GM04504 (cell line): ENCODE measurements at places on chromosomes 7 and 10.

GRCh38 chr7:28855538-28856217, 102.5 kb downstream of the TRIL start:
- peak; percentile 76 for DNase-seq

GRCh38 chr7:7966141-7966734, 2.4 kb upstream of the GLCCI1 start:
- no peak for DNase-seq

DNA sequence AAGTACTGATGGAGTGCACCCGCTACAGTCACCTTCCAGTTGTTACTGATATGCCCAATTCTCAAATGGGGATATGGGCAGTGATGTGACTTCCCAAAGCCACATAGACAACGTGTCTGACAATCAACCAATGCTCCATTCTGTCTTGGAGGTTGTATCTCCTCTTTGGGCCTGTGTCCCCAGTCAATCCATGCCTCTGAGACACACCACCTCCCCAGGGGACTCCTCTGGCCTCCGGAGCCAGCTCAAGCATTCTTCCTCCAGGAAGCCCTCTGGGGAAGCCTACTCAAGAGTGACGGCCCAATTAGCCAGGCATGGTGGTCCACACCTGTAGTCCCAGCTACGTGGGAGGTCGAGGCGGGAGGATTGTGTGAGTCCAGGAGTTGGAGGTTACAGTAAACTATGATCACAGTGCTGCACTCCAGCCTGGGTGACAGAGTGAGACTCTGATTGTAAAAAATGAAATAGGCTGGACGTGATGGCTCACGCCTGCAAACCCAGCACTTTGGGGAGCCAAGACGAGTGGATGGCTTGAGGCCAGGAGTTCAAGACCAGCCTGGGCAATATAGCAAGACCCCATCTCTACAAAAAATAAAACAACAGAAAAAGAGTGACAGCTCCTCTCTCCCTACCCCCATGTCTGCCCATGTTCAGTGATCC, 99.5 kb upstream of the TNRC18 start:
- DNase-seq: no peak

DNA sequence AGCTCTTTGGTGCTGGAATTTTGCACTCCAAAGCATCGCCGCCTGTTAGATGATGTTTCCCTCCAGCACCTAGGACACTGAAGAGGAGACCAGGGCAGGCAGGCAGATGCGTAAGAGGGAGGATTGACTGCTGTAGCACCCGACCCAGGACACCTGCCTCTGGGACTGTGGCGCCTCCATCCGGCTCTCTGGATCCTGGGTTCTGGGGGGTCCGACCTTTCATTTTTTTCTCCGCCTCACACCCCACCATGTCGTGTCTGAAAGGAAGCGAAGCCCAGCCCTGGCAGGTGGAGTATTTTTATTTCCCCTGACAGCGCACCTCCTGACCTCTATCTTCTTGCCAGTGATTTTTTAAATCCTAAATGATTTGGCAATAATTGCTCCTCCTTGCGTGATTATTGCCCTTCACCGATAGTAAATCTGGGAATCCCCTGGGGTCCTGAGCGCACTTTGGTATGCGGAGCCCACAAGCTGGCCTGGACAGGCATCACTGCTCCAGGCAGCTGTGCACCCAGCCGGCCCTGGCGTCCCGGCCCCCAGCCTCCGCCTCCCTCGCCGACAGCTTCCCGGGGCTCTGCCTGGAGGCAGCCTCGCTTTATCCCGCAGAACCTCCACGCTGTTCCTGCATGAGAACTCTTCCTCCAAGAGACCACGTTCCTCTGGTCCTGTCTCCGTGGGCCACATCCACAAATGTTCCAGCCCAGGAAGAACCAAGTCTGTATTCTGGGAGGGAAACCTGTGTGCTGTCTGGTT, 48.4 kb downstream of the LHPP start:
- DNase-seq: no peak

- no peak for DNase-seq
Measured at GRCh38 chr10:26628395-26628794, 69.1 kb upstream of the PDSS1 start.

DNA sequence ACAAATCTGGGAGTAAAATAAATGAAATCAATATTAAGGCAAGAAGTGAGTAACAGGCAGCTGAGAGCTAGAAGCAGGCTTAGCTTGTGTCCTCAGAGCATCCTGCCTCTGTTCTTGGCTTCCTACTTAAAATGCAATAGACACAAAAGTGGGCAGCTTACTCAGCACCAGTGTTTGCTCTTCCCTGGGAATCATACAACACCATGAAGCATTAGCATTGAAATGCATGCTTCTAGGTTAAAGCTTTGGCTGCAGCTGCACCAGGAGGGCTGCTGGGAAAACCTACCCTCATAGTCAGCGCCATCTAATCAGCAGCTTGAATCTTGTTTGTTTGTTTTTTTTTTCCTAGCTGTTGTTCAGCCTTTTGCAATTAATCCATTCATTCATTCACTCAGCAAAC, 104.2 kb upstream of the VWC2 start:
- DNase-seq: no peak

DNA sequence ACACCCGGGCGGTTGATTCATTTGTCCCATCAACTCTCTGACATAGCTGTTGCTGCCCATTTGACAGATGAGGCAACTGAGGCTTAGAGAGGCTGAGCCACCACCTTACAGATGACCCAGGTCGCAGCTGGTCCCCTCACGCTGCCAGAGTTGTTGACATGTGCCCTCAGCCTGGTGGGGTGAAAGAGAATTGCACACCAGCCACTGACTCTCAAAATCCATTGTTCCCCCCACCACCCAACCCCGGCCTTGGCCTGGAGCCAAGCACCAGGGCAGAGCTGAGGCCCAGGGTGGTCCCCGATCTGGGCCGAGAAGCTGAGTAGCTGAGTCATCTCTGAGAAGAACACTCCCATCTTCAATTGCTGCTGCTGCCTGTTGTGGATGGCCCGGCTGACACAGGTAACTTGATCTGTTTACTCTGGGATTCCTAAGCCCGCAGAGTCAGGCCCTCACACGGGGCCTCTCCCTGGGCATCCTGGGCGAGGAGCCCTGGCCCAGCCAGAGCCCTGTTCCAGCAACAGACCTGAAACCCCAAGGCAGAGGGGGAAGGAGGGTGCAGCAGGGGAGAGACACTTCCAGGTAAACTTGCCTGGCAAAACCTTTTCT, 27.5 kb downstream of the PVRIG start:
- DNase-seq: no peak

DNA sequence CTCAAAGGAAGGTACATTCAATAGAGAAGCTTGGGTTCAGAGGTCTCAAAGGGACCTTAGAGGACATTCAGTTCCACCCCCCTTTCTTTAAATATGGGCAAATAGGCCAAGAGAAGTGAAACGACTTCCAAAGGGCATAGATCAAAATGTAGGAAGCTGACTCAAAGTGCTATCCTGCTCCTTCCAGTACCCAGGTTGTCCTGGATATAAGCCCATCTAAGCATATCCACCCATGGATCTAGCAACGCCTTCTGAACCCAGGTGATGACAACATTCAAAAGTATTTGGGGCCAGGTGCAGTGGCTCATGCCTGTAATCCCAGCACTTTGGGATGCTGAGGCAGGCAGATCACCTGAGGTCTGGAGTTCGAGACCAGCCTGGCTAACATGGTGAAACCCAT, 5.3 kb downstream of the ATXN7L1 start:
- DNase-seq: no peak

DNA sequence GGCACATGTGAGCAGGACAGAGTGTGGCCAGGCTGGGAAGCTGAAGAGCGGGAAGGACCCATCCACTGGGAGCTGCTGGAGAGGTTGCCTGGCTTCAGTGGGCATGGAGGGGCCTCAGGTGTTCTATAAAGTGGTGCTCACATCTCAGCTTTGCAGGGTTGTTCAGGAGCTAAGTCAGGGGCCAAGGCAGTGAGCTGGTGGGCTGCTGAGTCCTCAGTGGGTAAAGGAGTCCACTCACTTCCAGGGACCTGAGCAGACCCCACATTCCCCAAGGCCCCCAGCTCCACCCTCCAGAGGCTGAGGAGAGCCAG, 28.8 kb upstream of the C10orf53 start:
- no peak for DNase-seq
